Astrocyte of the hippocampus (primary cell): ENCODE measurements at places on chromosomes 3 and 15.

GRCh38 chr3:4994823-4995499 is 15.7 kb downstream of the BHLHE40 start:
- peak; percentile 94 for DNase-seq

- no peak for DNase-seq
Observed at GRCh38 chr15:99562238-99562637, 3.5 kb upstream of the MEF2A start.

- DNase-seq, result no peak
Observed at GRCh38 chr15:68277131-68277602, 378 bp upstream of the FEM1B start.

DNA sequence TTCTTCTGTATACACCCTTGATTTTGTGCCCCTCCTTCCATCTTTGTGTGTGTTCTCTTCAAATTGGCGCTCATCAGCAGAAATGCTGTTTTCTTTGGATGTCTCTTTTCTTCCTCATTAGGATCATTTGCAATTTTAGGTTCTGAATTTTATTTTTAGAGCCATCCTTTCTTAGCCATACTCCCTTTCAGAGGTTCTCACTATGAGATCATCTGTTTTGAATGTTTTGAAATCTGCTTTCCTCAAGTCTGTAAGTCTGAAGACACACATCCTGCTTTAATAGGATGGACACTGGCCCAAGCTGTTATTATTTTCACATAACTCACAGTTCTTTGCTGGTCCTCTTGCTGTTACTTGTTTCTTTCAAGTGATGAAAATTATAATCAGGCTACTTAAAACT is 124.8 kb downstream of the BDH1 start:
- peak; percentile 62 for DNase-seq

- DNase-seq, result no peak
Observed at GRCh38 chr15:89441295-89441812, 55.0 kb downstream of the RHCG start.

GRCh38 chr15:36497901-36498300 is 81.5 kb upstream of the CDIN1 start:
- DNase-seq, result peak; percentile 57

- DNase-seq, result no peak
Observed at GRCh38 chr3:194025119-194025518, 110.8 kb upstream of the HES1 start.

DNA sequence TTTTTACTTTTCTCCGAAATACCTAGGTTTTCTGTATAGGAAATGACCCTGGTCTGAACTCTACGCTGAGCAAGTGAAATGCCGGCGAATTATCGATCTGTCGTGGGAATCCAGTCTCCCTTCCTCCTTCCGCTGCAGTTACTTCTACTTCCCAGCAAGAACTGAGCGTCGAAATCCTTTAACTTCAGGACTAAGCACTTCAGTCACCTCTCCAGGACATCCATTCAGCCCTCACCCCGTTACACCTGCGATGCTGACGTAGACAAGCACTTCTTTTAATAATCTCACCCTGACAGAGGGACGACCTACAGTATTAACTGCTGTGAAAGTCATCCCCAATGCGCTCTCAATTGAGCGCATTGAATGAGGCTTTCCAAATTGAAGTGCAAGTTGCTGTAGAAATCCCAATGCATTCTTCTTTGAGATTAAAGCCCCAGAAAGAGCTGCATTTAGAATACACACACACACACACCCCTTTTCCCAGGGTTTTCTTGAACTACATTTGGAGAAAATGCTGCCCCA is 1.3 kb downstream of the TOP2B start:
- peak; percentile 49 for DNase-seq

GRCh38 chr3:102346897-102347296 is 87.9 kb upstream of the ZPLD1 start:
- DNase-seq, result no peak

GRCh38 chr3:113374078-113374477 is 67.2 kb downstream of the CFAP44 start:
- no peak for DNase-seq

DNA sequence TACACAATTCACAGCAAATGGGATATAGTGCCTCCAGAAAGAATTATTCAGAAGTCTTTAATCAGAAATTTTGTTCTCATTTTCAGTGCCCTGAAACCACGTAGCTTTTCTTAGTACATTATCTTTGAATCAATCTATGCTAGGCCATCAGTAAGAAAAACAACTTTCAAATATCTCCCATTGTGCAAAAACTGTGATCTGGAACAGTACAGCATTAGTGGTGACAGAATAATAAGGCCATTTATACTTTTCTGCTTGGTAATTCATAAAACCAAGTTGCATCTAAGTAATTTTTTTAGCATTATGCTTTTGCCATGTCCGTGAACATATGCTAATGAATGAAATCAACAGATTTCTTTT is 35.4 kb upstream of the ZNF385D start:
- no peak for DNase-seq

- DNase-seq, result no peak
Observed at GRCh38 chr3:155889212-155889611, 18.8 kb downstream of the GMPS start.

- DNase-seq, result peak; percentile 80
Observed at GRCh38 chr3:28077572-28077971, 163.8 kb upstream of the CMC1 start.

GRCh38 chr3:123244128-123244527 is 42.4 kb downstream of the SEC22A start:
- peak; percentile 38 for DNase-seq

- DNase-seq, result no peak
Observed at GRCh38 chr3:49620728-49621127, 53.4 kb upstream of the APEH start.

DNA sequence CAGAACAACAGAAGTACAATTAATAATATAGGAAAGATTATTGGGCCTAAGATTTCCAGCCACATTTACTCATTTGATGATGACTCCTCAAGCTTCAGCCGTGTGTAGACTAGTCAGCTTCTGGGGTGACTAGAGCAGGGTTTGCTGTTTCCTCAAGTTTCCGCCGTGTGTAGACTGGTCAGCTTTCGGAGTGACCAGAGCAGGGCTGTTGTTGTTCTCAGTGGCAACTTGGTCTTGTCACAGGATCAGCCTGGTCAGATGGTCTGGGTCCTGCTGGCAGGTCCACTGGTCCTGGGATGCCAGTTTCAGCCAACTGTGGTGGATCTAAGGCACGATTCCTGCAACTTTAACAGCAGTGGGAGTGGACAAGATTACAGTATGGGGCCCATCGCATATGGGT is 21.8 kb upstream of the NOX5 start:
- no peak for DNase-seq

DNA sequence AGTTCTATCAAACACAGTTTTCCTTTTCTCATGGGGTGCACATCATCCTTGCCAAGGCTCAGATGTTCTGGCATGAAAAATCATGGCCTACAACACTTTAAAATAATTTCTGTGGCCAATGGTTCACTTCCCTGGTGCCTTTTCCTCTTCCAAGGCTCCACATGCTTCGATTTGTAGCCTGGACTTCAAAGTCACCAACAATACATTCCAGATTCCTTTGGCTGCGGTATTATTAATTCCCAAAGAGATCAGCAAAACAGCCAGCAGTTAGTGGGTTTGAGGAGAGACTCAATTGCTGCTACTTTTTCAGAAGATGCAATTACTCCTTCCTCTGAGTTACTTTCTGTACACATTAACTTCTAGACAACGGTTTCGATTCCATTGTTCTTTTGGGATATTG is 80.3 kb upstream of the CCDC80 start:
- no peak for DNase-seq

GRCh38 chr15:80447077-80447476 is 42.9 kb downstream of the ARNT2 start:
- DNase-seq, result no peak

GRCh38 chr3:126753191-126754160 is 49.4 kb downstream of the CHCHD6 start:
- DNase-seq, result peak; percentile 73

- DNase-seq, result peak; percentile 81
Observed at GRCh38 chr15:101675796-101676582, 23.8 kb upstream of the TM2D3 start.

GRCh38 chr3:40047406-40047805 is 238.0 kb downstream of the MYRIP start:
- DNase-seq, result no peak

DNA sequence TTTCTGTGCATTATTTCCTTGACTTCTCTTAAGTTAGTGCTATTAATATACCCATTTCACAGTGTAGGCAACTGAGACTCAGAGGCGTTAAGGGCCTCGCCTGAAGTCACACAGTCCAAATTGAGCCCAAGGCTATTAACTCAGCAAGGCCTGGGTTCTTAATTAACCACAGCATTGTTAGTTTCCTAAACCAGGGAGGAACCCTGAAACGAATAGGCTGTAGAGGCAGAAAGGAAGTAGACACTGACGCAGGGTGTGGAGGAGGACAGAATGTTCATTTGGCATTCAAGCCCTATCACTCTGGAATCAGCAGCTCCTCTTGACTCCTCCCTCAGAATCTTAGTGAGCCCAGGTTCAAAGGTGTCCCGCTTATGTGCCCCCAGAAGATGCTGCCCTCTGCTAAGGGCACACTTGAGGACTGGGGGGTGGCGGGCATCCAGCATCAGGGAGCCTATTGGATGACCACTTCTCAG is 13.9 kb downstream of the ARHGEF3 start:
- no peak for DNase-seq

GRCh38 chr15:40899536-40900207 is 5.4 kb downstream of the VPS18 start:
- no peak for DNase-seq

- no peak for DNase-seq
Observed at GRCh38 chr3:177211503-177212277, 14.4 kb upstream of the TBL1XR1 start.

DNA sequence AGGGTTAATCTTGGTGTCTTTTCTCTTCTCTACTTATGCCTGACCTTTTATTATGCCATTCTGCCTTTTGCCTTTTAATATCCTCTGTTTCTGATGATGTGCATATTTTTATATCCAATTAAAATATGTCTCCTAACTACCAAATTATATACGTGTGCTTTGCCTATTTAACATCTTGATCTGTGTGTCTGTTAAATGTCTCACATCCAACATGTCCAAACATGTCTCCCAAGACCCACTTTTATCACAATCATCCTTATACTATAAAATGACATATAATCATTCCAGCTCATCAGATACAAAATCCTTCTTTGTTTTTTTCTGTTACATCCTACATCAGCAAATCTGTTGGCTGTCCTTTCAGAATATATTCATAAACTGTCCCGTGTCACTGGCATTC is 539.5 kb downstream of the ZPLD1 start:
- no peak for DNase-seq

DNA sequence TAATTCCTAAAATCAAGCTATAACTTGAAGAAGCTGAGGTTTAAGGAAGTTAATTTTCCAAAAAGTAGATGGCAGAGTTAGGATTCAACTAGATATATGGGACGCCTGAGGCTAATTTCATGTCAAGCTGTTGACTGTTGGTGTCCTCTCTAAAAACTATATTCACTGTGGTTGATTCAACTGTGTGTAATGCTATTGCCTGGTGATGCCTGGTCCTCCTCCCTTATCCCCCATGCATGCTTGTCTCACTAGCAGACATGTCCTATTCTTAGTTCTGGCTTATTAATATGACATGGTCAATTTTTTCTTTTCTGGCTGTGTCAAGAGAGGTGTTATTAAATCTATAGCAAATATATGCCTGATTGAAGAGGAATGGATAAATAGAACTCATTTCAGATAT is 156.1 kb downstream of the SPATA16 start:
- no peak for DNase-seq

DNA sequence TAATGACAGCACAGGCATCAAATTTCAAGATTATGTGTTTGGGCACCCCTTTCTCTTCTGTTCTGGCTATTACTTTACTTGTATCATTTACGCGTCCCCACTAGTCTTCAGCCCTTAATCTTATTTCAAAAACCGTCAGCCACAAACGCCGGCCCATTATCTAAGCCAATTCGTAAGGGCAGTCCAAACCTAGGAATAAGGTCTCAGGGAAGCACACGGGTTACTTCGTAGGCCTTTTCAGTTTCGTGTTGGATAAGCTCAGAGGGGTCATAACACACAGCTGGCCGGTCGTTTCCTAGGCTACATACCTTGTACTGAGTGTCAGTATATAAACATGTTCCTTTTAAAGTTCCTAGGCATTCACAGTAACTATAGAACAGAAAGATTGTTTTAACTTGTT is 5.1 kb upstream of the DNAAF4 start:
- DNase-seq, result no peak

DNA sequence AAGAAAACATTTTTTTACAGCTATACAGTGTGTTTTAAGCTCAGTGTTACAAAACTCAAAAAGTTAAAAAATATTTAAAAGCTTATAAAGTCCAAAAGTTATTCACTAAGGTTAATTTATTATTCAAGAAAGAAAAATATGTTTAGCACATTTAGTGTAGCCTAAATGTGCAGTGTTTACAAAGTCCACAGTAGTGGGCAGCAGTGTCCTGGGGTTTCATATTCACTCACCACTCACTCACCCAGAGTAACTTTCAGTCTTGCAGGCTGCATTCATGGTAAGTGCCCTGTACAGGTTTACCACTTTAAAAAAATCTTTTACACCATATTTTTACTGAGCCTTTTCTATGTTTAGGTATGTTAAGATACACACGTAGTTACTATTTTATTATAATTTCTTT is 300.2 kb upstream of the TRIM42 start:
- no peak for DNase-seq

GRCh38 chr3:171250444-171250843 is 209.8 kb downstream of the TNIK start:
- no peak for DNase-seq

- no peak for DNase-seq
Observed at GRCh38 chr15:58463815-58464650, 32.2 kb downstream of the LIPC start.

DNA sequence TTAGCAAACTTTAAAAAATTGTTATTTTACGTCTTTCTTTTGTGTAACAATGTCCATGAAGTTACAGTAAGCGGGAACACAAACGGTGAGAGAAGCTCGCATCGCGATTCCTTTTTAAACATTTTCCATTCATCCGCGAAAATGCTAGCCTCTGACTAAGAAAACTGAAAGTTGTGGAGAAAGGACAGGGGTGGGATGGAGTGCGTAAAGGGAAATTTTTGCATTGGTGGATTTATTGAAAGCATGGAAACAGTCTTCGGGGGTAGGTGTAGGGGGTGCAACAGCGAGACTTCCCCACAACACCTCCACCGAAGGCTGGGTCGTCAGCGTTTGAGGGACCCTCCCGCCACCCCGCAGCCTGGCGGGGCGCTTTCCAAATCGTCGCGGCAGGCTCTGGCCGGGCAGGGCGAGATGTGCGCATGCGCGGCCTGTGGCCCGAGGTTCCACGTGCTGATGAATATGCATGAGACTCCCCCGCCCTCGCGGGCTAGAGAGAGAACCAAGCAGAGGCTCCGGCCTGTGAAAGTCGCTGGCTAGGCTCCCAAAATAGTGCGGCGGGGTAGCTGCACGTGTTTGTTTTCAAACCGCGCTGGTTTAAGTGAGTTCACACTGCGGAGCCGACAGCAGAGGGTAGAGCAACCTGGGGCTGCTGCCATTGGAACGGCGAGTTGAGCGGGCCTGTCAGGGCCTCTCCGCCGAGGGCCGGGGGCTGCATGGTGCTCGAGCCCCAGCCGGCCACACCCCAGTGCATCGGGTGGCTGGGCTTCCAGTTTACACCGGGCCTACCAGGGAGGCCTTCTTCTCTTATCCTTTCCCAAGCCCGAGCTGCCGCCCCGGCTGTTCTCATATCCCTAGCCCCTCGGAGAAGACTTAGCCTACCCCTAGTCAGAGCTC is 9.9 kb downstream of the ZIC1 start:
- DNase-seq, result peak; percentile 91
